KBM-7 (cell line): ENCODE measurements at places on chromosomes 11 and 22.

DNA sequence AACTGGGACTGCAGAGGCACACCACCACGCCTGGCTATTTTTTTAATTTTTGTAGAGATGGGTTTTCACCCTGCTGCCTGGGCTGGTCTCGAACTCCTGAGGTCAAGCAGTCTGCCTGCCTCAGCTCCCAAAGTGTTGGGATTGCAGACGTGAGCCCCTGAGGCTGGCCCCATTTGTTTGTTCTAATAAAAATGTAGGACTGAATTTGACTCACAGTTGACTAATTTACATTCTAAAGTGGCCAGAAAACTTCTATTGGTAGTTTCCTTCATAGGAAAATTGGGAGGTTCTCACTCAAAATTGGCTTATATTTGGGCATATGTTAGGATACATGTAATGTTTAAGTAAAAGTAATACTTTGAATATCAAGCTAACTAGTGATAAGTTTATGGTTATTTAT lies 35.0 kb downstream of the PPFIA1 start:
- DNase-seq, result no peak

DNA sequence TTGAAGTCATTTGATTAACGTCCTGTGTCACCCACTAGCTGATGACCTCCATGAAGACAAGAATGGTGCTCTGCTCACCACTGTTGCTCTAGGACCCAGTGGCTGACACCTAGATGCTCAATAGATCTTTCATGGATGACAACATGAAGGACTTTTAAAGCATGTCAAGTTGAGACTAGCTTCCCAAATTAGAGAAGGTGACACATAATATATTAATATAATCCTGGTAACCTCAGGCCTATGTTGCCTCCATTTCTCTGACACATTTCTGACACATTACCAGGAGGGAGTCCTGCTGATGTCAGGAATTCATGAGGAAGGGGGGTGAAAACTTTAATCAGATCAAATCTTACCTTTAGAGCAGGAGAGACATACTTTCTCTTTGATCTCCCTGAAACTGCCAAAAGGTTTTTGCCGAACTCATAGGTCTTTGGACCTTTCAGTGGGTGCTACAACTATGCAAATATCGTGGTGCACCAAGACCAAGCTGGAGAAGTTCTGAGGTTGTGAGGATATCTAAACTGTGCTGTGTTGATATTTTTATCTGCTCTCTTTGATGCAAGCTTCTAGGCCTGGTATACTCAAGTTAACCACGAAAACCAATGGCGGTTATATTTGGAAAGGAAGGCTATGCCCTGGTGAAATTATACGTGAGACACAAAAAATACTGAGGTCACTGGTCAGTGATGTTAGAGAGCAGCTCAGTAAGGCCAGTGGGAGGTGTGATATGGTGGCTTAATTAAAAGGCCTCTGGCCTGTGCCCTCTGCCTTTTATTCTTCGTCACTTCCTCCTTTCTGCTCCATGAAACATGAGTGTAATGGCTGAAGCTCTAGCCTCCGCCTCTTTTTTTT lies 13.2 kb upstream of the AMPD3 start:
- peak; percentile 63 for DNase-seq

- DNase-seq, result no peak
These were observed 20.0 kb upstream of the NUCB2 start for GRCh38 chr11:17256512-17256911.

DNA sequence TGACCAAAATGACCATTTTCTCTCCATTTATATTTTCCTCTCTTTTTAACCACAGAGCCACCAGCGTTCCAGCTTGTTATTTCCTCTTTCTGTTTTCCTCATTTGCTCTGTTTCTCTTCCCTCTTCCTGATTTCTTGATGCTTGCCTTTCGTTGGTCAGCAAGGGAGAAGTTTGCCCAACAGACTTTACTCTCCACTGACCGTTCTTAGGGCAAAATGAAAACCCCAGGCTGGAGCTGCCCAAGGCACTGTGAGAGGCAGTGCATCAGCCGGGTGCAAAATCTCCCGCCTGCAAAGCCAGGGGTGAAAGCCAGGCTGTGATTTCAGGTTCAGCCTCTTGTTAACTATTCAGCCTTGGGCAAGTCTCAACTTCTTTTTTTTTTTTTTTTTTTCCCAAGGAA lies 26.1 kb upstream of the APLP2 start:
- peak; percentile 21 for DNase-seq

DNA sequence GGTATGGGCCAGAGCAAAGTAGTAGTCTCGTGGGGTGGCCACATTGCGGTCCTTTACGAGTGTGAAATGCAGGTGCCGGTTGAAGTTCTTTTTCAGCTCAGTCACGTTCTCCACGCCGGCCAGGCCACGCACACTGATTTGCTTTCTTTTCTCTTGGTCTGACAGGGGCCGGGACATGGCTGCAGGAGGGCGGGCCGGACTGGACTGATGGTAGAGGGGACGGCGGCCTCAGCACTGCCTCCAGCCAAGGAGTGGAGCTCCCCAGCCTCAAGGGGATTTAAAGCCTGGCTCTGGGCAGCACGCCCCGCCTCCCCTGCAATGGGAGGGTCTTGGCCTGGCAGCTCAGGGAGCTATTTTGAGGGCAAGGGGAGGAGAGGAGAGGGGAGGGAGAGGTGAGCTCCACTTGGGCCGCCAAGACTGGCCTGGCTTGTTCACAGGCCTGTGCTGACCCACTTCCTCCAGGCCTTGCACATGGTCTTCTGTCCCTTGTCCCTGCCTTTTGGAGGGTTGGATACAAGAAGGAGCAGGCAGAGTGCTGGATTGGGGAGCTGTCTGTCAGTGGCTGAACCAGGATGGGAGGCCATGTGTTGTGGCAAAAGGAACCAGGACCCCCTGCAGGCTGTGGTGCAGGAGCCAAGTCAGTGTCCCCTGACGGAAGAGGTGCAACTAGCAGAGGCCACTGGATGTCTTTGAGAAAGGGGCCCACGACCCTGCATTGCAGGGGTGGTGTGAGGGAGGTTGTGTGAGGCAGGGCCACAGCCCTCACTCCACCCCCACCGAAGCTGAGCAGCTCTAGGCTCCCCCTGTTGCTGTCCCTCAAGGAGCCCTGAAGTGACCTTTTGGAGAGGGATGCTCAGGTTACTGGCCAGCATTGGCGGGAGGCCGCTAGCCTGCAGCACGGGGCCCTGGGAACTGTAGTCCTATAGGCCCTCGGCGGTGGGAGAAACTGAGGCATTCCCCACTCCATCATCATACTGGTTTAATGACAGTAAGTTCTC lies at the start of gene PYGM:
TSS of gene PYGM (minus strand) at position 253 of the 998 bp plus-strand sequence. CDS start at position 177, 76 bp downstream.
- peak; percentile 28 for DNase-seq

DNA sequence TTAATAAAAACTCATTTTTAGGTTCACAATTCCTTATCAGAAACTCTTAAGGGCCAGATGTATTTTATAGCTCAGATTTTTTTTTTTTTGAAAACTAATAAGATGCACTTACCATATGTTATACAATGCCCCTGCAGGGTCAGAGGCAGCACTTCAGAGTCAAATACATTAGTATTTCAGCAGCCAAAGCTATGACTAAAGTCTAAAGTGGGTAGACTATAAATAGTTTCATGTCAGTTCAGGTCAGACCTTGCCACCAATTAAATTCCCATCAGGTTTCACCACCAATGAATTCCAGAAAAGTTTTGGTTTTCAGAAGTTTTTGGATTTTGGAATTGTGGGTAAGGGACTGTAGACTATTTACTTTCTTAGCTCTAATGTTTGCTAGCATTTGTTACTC lies 75.9 kb downstream of the FAM83F start:
- DNase-seq, result no peak

DNA sequence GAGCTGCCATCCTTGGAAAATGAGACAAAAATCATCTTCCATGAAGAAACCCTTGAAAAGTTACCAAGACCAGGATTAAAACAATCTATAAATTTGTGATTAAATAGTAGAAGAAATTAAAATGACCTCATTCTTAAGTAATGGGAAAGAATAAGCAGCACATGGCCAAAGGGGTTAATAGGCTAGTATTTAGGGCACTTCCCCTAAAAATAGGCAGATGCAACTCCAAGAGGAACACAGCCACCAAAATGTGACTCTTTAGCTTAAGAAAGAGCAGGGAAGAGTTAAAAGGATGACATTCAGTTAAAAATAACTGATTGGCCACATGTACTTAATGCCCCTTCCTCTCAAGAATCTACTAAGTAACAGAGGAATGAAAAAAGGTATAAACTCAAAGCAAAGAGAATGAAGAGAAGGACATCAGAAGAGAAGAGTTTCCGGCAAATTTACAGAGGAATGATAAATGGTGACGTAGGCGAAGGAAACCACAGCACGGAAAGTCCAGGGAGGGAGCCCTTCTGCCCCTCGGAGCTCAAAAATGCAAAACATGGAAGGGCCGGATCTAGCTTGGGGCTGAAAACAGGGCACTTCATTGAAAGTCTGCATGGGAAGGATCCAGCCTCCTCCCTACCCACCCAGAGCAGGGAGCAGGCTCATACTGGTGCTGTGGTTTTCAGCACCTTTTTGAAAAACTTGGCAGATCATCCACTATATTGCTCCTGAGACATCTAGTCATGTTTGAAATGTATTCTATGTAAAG lies 17.8 kb downstream of the SCUBE2 start:
- DNase-seq, result no peak

DNA sequence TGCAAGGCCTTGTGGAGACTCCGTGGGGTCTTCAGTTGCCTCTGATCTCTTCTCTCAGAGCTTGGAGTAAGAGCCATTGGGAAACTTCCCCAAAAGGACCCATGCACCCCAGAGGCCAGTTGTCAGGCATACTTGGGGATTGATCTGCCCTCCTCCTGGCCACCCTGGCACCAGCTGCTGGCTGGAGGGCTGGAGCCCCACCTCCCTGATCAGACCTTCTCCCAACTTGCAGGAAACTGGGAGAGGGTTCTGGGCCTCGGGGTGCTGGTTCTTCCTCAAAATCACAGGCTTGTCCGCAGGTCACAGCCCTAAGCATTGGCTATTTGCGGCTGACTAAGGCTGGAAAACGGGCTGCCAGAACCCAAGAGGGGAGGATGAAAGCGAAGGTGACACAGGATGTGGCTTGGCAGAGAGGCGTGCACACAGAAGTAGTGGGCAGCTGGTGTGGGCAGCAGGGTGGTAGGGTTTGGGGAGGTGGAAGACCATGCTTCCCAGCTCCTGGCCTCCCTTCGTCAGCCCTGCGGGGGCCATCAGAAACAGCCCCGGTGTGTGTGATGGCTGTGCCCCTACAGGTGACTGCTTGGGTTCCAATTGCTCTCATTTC lies 1.3 kb upstream of the DGKZ start:
- peak; percentile 35 for DNase-seq
